ENCODE measurements at places on chromosomes 13 and 19.

- no peak for DNase-seq
These were observed at the start of gene IL11 for GRCh38 chr19:55370305-55370988. Gene IL11, minus strand, starts transcription at chr19:55370463. Its CDS starts 153 bp downstream, at chr19:55370310.

- no peak for DNase-seq
These were observed 7.4 kb downstream of the BCAM start for GRCh38 chr19:44816301-44816700.

DNA sequence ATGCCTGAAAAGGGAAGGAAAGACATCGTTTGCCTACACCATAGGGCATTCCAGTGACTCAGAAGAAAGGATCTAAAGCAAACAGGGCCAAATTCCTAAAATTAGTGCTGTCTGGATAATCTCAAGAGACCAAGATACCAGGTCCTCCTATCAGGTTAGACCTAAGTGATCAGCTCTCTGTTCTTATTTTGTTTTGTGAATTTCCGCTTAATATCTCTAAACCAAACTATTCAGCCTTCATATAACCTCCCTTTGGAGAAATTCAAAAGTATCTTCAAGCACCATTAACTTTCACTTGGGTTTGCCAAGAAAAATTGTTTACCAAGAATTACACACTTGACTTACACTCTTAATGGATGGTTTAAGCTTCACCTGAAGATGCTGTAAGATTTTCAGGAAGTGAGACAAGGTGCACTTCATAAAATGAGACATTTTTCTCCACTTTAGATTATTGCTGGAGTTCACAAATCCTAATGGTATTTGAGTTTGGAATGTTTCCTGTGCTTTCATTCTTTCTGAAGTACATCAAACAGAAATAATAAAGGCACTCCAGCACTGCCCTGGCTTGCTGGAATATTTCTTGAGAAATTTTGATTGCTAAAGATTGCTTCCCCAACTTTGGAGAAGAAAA lies 376.1 kb downstream of the LMO7 start:
- DNase-seq: no peak

DNA sequence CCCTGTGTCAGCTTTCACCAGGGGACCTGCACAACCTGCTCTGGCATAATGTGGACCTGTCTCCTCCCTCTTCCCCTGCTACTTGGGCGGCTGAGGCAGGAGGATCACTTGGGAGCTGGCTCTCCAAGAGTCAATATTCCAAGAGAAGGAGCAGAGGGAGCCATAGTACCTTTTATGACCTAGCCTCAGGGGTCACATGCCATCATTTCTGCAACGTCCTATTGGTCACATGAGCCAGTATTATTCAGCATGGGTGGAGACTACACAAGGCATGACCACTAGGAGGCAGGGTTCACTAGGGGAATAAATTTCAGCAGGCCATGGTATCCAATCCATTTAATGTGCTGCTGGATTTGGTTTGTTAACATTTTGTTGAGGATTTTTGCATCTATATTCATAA lies 12.0 kb upstream of the SHFL start:
- no peak for DNase-seq

GRCh38 chr13:42485272-42485671 lies 88.7 kb upstream of the TNFSF11 start:
- no peak for DNase-seq

GRCh38 chr13:31967155-31967554 lies 64.4 kb upstream of the FRY start:
- no peak for DNase-seq

DNA sequence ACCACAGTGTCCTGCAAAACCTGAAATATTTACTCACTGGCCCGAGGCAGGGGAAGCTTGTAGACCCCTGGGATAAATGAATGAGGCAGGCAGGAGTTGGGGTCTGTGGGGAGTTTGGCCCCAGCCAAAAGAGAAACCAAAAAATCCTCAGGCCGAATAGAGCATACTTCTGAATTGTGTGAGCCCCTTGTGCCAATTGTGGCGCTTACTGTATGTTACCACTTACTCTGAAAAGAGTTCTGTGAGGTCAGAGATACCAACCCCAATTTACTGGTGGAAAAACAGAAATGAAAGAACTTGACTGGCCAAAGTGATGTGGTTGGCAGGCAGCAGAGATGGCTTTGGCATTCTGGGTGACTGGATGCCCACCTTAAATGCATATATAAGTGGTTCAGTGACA lies 6.9 kb downstream of the CARM1 start:
- DNase-seq: no peak

DNA sequence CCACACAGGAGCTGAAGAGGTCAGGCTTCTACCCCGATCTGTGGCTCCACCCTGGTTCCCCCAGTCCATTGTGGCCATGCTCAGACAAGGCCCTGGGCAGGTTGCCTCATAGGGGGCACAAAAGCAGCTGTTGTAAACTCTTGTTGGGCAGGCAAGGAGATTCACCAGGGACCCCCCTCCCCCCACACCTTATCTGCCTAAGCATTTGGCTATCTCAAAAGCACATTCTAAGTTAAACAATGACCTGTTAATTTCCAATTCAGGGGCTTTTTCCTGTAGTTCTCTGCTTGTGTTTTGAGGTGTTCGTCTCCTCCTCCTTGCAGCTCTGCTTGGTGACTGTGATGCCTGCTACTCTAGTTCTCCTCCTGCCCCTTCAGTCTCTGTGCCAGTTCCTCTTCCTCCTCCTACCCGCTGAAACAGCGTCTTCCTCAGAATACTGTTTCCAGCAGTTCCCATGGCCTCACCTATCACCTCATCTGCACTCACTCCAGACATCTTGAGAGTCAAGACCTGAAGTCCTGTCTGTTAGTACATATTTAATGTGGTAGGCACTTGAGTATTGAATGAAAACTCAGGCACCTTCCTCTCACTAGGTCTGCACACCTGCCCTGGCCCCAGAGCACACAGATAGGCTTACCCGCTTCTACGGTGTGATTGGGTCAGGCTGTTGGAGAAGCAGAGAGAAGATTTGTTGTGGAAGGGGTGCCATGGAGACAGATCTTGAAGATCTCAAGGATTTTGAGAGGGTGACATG lies 31.7 kb downstream of the SPATA13 start:
- no peak for DNase-seq

DNA sequence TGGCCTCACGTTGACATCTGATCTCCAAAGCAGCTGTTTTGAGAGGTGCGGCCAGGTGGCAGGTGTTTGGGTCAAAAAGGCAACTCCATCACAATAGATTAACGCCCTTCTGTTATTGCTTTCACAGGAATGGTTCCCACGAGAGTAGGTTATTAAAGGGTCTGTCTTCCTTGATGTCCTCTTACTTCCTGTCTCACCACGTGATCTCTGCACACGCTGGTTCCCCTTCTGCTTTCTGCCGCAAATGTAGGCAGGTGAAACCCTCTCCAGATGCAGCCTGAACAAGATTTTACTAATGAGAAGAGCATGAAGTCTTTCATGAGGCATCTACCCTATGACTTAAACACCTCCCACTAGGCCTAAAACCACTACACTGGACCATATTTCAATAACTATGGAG lies 22.8 kb upstream of the ZNF564 start:
- no peak for DNase-seq

DNA sequence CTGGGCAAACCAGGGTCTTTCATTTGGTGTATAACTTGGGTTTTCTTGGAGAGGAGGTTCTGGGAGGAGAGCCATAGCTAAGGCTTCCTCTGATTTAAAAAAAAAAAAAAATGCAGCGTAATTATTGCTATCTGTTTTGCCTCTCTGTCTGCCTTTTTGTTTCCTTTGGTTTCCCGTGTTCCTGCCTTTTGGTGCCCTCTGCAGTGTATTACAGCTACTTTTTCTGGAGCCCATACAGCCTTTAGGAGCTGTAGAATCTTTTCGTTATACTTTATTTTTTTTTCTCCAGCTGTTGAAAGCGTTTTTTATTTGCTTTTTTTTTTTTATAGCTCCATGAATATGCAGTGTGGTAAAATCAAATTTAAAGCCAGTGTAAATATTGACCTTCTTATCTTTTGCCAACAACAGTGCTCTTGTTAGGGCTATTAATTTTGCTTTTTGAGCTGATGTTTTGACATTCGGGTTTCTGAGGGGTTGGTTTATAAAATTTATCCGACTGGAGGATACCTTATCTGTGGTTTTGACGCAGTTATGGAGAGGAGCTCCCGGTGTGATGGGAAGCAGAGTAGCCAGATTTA lies 38.1 kb downstream of the ZNF493 start:
- no peak for DNase-seq

- DNase-seq: no peak
These were observed 59.2 kb downstream of the SIPA1L3 start for GRCh38 chr19:37966211-37966661.

DNA sequence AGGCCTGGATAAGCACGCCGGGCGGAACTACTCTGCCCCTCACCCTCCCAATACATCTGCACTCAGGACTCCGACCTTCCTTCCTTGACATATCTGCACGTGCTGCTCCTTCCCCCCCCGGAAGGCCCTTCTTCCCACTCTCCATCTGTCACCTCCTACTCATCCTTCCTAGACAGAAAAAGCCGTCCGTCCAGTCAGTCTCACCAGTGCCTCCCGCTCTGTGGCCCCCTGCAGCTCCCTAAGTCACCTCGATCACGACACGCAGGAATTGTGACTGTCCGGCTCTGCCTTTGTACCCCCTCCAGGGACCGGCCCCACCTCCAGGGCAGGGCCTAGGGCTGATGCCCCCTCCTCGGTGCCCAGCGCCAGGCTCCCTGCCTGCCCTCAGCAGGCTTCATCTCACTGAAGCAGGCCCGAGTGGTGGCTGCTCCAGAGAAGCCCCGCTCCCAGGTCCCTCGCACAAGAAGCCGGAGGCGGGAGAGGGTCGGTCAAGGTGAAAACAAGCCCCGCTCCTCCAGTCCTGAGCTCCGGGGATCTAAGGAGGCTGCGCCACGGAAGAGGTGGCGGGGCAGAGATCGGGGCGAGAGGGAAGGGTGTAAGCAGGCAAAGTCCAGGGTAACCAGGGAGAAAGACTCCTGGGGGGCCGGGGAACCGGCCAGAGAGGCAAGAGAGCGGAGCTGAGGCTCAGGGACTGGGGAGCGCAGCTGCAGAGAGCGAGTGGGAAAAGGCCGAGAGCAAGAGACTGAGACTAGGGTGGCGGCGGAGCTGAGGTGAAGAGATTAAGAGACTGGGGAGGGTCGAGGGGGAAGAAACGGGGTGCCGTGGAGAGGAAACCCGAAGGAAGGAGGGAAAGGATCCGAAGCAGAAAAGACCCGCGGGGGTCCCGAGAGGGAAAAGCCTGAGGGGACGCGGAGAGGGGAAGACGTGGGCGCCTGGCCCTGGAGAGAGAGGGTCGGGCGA lies 1.1 kb downstream of the PPP6R1 start:
- no peak for DNase-seq

GRCh38 chr13:106143930-106144709 lies 391.3 kb downstream of the EFNB2 start:
- DNase-seq: peak; percentile 69

GRCh38 chr13:36163809-36164308 lies 32.7 kb upstream of the DCLK1 start:
- DNase-seq: peak; percentile 13

- DNase-seq: no peak
These were observed 8.7 kb downstream of the SYNGR4 start for GRCh38 chr19:48372904-48373303.

DNA sequence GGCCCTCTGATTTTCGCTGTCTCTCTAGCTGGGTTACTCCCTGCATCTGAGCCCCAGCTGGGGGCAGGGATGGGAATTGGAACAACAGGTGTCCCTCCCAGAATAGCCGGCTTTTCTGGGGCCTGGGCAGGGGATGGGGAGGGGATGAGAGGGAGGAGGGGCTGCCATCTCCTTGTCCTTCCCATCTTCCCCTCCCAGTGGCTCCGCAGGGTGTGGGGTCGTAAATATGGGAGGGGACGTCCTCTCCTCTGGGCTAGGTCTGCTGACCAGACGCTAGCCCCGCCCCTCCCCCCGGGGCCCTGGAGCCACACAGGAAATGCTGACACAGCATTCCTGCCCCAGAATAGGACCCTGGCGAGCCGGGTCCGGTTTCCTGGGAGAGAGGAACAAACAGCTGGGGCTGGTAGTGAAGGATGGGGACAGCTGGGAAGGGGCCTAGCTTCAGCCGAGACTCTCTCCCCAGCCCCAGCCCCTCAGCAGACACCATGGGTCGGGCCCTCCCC lies 1.1 kb downstream of the RYR1 start:
- DNase-seq: no peak

- DNase-seq: peak; percentile 56
These were observed at the start of gene INAFM1 for GRCh38 chr19:47274071-47274890. Gene INAFM1, plus strand, starts transcription at chr19:47274885. Its CDS starts 35 bp downstream, at chr19:47274920.

Measured in NCI-H1417 treated with DMSO at 0.1 percent for 48 hours (cell line).